ENCODE measurements at places on chromosomes 16 and 17.
A peak's percentile ranks its signal among the peaks of the same experiment; 100 is the strongest.

GRCh38 chr17:14428648-14429029, 127.8 kb downstream of the HS3ST3B1 start:
- no peak for DNase-seq

GRCh38 chr17:63696381-63696961, 3.5 kb downstream of the LIMD2 start:
- no peak for DNase-seq

GRCh38 chr16:54145881-54146280, 140.7 kb downstream of the IRX3 start:
- DNase-seq: no peak

GRCh38 chr16:81442220-81442915, 2.2 kb upstream of the CMIP start:
- no peak for DNase-seq

DNA sequence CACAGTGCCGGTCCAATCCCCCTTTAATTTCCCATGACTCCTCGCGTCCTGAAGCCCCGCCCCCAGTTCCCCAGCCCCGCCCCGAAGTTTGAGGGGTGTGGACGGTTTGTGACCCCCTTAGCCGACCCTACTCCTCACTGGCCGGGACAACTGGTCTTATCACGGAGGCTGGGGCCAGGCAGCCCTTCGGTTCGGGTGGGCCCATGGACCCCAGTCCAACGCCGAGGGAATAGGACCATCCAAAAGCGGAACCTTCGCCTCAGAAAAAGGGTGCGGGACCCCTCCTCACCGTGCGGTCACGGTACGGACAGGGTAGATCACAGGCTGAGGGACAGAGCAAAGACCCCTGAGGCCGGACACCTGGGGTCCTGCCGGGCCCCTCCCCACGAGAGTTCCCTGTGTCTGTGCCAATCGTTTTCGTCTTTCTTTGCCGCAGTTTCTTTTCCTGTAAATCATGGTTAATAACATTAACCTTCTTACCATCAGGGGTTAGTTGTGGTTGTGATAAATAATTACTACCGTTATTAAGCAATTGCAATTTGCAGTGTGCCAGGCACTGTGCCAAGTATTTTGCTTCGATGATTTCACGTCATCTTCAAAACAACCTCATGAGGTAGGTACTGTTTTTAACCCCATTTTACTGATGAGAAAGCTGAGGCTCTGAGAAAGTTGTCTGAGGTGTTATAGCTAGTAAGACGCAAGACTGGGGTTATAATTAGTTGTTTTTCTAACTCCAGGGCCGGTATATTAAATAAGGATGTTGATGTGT, 543 bp downstream of the TMUB2 start:
- no peak for DNase-seq

- no peak for DNase-seq
These were observed 3.8 kb upstream of the SPEM1 start for GRCh38 chr17:7416323-7416722.

DNA sequence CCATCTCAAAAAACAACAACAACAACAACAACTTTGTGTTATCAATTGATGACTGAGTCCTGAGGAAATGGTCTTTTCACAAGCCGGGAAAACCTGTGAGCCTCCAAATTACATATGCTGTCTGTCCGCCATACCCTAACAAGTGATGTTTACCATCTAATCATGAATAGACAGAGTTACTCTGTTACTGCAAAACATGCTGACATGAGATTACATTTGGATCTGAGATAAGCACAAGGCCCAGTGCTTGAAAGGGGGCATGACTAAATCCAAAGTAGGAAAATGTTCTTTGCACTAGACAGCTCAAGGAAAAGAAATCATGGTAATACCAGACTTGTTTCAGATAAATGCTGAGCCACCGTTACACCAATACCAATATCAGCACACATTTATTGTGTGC, 8.6 kb upstream of the ATXN1L start:
- DNase-seq: no peak

DNA sequence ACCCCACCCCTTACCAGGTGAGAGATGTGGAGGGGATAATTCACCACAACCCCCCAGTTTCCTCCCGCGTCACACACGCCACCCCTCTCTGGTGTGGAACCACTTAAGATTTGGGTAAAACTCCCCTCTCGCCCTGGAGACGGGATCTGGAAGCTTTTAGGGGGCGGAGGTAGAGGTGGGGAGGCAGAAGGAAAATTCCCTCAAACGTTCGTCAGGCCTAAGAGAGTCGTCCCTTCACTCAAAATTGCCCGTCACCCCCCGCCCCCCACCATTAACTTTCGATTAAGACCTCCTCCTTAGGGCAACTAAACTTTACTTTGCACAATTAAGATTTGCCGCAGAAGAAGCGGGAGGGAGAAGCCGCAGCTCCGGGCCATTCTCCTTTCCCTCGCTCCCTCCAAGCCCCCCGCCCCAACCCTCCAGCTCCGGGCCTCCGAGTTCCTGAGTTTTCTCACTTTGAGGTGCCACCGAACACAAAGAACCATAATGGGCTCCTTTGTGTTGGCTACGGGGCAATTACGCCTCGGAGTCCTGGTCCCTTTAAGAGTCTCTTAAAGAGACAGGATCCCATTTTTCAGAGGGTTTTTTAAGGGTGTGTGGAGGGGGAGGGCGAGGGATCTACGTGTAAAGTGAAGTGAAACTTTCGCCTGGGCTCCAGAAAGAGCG, 985 bp upstream of the FZD2 start:
- DNase-seq: peak; percentile 43

- DNase-seq: no peak
These were observed 3.2 kb downstream of the CSF3 start for GRCh38 chr17:40018211-40019121.

- no peak for DNase-seq
These were observed 161.1 kb upstream of the TBX2 start for GRCh38 chr17:61238455-61238933.

GRCh38 chr16:28149011-28149888, 62.5 kb downstream of the XPO6 start:
- no peak for DNase-seq

GRCh38 chr16:86065711-86066110, 166.7 kb downstream of the IRF8 start:
- DNase-seq: no peak

GRCh38 chr16:89565506-89566372, 5.3 kb downstream of the RPL13 start:
- no peak for DNase-seq

DNA sequence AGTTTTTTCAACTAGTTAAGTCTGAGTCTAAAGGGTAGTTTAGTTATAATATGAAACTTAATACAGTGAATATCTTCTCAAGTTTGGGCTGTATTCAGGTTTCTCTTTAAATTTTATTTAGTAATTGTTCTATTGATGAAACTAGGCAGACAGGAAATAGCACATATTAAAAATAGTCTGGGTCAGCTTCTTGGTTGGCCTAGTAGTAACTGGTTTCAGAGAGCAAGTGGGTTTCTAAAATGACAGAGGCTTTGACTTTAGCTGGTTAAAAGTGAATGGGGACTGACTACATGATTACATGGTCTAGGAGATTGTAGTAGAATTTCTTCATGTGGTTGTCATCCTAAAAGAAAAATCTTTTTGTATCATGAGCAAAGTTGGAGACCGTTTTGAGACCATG, 46.8 kb downstream of the OMG start:
- DNase-seq: no peak

DNA sequence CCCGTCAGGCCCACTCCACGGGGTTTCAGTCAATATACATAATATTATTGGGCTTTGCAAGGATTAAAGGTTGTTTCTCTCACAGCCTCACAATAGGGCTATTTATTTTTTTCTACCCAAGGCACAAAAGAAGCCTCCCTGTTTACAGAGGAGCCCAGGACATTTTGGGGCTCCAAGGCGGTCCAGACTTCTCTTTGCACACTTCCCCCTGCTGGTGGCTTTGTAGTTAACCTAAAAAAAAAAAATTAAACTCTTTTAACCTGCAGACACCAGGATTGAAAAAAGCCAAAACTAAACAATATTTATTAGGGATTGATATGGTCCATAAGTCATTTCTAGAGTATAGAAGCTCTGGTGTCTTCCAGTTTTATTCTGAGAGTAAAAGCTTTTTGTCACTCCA, 169.7 kb upstream of the ZFHX3 start:
- DNase-seq: no peak

GRCh38 chr17:28684963-28685362, 23.0 kb downstream of the SUPT6H start:
- no peak for DNase-seq

DNA sequence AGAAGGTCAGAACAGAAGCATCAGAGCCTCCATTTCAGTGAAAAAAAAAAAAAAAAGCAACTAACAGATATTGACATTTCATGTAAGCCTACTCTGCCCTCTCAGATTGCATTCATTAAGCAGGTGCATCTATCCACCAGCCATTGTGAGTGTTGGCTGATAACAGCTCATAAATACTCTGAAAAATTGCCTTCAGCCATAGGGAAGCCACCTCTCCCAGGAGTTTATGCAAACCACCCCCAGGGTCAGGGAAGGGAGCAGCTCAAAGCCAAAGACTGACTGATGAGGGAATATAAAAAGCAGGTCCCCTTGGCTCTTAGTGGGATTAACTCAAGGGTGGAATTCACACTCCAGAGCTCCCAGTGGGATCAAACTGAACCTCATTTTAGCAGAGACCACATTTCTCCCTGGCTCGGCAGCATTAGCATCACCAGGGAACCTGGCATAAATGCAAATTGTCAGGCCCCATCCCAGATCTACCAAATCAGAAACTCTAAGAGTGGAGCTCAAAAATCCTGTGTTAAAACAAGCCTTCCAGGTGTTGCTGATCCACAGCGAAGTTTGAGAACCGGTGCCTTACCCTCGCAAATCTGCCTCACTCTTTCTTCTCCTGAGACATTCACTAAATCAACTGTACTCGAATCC, 14.2 kb downstream of the APOH start:
- no peak for DNase-seq

GRCh38 chr17:68289473-68289872, 1.5 kb downstream of the SLC16A6 start:
- DNase-seq: no peak

GRCh38 chr16:27174007-27174406, 29.3 kb upstream of the KDM8 start:
- DNase-seq: no peak

DNA sequence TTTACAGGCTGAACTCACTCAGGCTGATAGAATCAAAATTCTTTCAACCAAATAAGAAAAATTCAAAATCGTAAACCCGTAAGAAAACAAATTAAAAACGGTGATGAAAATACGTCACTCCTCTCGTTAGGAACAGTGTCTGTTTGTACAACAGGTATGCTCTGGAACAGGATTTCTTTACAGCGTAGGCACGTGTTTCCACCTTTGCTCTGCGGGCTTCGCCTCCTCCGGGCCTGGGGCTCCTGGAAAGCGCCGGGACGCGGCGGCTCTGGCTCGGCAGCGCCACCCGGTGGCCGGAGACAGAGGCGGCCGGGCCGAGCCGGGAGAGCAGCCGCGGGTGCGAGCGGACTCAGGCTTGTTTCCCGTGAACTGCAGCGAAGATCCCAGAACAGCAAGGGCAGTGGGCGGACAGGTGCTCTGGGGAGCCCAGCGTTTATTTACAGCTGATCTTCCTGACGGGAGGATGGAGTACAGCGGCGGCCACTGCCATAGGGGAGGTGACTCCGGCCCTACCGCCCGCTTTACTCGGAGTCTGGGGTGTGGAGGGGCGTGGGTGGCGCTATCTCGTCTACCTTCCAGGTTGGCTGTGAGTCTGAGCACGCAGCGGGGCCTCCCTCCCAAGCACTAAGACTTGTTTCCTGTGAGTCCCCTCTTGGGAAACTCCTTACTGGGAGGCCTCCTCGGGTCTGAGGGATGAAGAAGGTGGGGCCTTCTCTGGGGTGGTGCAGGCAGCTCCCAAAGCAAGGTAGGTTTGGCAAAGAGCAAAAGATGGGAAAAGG, 40.5 kb upstream of the ATP2A3 start:
- no peak for DNase-seq

- DNase-seq: no peak
These were observed 7.1 kb downstream of the ECI1 start for GRCh38 chr16:2244301-2244700.

Measured in LoVo (cell line).